Smooth muscle cell of the pulmonary artery (primary cell): ENCODE measurements at places on chromosomes 3 and 15. TPM values are rescaled to one million over a fixed set of nuclear protein-coding genes. Genes with fewer than 3 reads are reported as not detected.

The CFAP92 gene
- 0.13 TPM in 1 of 2 replicates, not detected in the other for total RNA-seq

The FAM43A gene
- total RNA-seq: 23.8 and 31.5 TPM in 2 replicates

The SCAMP5 gene
- 1.6 and 2.6 TPM in 2 replicates for total RNA-seq

The STAC gene
- total RNA-seq: 23.2 and 28.2 TPM in 2 replicates

The DUOX2 gene
- 0.03 TPM in 1 of 2 replicates, not detected in the other for total RNA-seq

The CFAP44 gene
- 4.2 and 5.3 TPM in 2 replicates for total RNA-seq

The SKIL gene
- 68.9 and 82.1 TPM in 2 replicates for total RNA-seq

The LMAN1L gene
- 0.26 TPM in 1 of 2 replicates, not detected in the other for total RNA-seq

The C15orf61 gene
- total RNA-seq: 2.5 TPM in 2 replicates

The STAB1 gene
- 0.50 and 0.59 TPM in 2 replicates for total RNA-seq

The COL6A5 gene
- not detected in 2 replicates for total RNA-seq

The GOLGA6B gene
- not detected in 2 replicates for total RNA-seq

The EPHB3 gene
- 3.8 and 6.9 TPM in 2 replicates for total RNA-seq

The CSTA gene
- total RNA-seq: 1.2 TPM in 1 of 2 replicates, not detected in the other

The BSN gene
- total RNA-seq: 0.07 and 0.17 TPM in 2 replicates

The IMPDH2 gene
- 262 and 284 TPM in 2 replicates for total RNA-seq

The FRMD5 gene
- 10.0 and 30.2 TPM in 2 replicates for total RNA-seq

The ZNF280D gene
- 22.3 and 29.1 TPM in 2 replicates for total RNA-seq

The ST8SIA2 gene
- 0.13 TPM in 1 of 2 replicates, not detected in the other for total RNA-seq

The POMGNT2 gene
- total RNA-seq: 18.2 and 22.3 TPM in 2 replicates

The ISLR gene
- total RNA-seq: 35.0 and 134 TPM in 2 replicates

The MYLK gene
- 235 and 500 TPM in 2 replicates for total RNA-seq

The ARL6 gene
- total RNA-seq: 11.4 and 13.6 TPM in 2 replicates

The GOLGA6L7 gene
- total RNA-seq: not detected in 2 replicates

The C3orf49 gene
- total RNA-seq: not detected in 2 replicates

The FOXB1 gene
- not detected in 2 replicates for total RNA-seq

The SLC25A20 gene
- 15.4 and 15.5 TPM in 2 replicates for total RNA-seq
